ENCODE measurements at places on chromosomes 13 and 19.

- no peak for DNase-seq
Observed at GRCh38 chr19:57348136-57348535, 2.9 kb upstream of the ZNF304 start.

- no peak for DNase-seq
Observed at GRCh38 chr13:94464771-94465170, 14.7 kb downstream of the DCT start.

- no peak for DNase-seq
Observed at GRCh38 chr19:5968431-5969373, 9.2 kb downstream of the RANBP3 start.

DNA sequence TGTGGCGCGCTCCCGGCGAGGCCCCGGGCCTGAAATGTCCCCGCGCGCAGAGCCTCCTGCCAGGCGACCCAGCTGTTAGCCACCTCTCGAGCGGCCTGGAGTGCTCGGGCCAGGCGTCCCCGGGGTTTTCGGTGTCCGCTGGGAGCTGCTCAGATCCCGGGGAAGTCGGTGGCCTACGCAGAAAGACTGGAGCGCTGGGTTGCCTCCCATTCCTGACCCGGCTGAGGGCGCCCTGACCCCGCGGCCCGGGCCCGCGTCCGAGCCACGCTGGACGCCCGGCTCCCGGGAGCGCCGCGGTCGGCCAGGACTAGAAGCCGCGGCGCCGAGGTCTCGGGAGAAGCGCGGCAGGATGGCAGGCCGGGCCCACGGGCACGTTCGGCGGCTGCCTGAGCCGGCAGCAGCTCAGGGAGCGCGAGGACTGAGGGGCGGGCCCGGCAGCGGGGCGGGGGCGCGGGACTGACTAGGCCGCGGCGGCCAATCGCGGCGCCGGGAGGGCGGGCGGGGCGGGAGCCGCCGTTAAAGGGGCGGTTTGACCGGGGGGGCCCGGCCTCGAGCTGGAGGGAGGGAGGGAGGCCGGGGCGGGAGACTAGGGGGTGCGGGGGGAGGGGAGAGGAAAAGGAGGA, 1.3 kb upstream of the ZIC2 start:
- peak; percentile 30 for DNase-seq

- DNase-seq: no peak
Observed at GRCh38 chr13:109160357-109160756, 530.9 kb downstream of the MYO16 start.

DNA sequence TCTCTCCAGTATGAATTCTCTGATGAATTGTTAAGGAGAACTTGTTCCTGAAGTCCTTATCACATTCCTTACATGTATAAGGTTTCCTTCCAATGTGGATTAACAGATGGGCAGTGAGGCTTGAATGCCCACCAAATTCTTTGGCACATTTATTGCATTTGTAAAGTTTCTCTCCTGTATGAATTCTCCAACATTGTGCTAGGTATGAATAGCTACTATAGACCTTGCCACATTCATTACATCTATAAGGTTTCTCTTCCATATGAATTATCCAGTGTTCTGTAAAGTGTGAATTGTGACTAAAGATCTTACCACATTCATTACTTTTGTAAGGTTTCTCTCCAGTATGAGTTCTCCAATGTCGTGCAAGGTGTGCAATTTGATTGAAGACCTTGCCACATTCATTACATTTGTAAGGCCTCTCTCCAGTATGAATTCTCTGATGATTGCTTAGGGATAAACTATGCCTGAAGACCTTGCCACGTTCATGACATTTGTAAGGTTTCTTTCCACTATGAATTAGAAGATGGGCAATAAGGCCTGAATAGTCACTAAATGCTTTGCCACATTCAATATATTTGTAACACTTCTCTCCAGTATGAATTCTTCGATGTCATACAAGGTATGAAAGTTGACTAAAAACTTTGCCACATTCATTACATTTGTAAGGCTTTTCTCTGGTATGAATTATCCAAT, 20.4 kb downstream of the ZNF578 start:
- no peak for DNase-seq

DNA sequence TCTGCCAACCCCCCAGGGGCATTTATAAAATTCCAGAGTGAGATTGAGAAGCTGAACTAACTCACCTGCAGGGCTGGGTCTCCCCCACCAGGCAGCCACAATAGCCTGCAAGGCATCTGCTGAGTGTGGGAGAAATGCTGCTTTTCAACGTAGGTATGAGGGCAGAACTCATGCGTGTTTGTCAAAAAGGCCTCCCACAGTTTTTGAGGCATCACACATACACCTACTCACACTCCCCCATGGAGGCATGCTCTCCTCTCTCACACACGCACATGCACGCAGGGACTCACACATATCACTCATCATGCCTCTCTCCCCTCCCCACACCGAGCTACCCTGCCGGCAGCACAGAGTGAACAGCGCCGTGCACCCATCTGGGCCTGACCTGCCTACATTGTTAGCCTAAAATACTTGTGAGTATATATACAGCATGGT, 390.5 kb downstream of the FGF9 start:
- peak; percentile 12 for DNase-seq

- no peak for DNase-seq
Observed at GRCh38 chr13:41496420-41497234, 39.3 kb downstream of the RGCC start.

DNA sequence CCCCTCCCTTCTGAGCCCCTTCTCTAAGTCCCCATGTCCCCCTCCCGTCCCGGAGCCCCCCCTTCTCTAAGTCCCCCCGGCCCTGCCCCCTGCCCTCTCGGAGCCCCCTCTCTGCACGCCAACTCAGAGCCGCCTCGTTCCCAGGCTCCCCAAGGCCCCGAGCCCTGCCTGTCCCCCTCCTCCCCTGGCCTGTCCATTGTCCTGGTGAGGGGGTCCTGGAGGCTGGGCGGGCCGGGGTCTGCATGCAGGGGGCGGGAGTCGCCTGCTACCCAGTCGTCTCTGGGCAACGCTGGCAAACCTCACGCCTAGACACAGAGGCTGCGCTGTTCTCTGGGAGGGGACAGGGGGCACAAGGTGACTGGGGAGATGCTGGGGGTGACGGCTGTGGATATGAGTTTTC, 39.2 kb upstream of the SEMA6B start:
- DNase-seq: no peak

DNA sequence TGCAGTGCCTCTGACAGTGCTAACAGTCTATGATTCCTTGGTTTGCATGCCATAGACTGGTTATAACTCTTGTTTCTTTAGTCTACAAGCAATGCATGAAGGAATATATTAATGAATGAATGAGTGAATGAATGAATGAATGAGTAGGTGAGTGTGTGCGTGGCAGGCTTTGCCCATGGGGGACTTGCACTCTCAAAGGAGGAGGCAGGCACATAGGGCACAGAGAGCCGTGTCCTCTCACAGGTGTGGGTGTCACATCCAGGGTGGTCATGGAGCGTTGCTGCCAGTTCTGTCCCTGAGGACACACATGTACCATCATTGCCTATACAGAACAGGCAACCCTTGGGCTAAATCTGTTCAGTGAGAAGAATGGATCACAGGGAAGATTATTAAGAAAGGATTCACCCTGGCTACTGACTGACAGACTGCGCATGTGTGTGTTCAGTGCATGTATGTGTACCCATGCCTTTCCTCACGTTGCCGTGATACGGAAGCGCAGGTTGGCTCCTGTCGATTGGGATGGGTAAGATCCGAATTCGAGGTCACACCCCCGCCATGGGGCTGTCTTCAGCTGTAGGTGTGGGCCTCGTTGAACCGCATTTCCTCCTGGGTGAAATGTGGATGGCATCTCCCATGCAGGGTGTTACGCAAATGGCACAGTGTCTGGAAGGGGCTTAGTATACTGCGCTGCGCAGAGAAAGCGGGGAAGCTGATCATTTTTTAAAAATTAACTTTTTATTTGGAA, 161.4 kb downstream of the STK24 start:
- DNase-seq: no peak

DNA sequence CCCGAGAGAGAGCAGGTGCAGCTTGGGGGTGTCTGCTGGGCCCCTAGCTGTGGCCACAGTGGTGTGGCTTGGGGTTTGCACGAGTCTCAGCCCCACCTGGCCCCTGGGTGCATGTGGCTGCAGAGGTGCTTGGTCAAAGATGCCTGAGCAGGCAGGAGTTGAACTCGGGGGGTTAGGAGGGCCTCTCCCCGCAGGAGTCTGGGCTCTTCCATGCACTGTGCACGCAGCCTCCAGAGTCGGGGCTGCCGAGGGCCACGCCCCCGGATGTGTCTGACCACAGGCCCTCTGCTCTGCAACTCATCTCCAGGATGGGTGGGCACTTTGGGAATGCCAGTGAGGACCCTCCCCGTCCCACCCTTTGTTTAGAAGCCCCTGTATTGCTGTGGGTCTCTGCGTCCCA, 91.5 kb upstream of the MCF2L start:
- DNase-seq: no peak

DNA sequence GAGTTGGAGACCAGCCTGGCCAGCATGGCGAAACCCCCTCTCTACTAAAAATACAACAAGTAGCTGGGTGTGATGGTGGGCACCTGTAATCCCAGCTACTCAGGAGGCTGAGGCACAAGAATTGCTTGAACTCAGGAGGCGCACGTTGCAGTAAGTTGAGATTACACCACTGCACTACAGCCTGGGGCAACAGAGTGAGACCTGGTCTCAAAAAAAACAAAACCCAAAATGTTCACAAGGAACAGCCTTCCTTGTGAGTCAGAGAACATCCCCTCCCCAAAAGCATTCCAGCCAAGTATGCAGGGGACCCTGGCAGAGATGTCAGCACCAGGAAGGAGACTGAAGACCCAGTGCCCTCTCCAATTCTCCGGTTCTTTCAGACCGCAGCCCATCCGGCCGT, 314.9 kb upstream of the TSHZ3 start:
- no peak for DNase-seq

DNA sequence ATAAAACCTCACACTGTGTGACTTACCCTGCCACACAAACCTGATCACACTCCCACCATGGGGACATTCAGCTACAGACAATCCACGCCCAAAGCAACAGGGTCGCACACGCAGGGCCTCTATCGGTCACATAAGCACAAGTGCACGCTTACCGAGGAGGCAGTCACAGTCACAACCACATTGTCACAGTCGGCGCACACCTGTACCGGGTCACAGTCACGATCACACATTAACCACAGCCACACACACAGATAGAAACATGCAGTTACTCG, 579 bp downstream of the ZNF566 start:
- no peak for DNase-seq

DNA sequence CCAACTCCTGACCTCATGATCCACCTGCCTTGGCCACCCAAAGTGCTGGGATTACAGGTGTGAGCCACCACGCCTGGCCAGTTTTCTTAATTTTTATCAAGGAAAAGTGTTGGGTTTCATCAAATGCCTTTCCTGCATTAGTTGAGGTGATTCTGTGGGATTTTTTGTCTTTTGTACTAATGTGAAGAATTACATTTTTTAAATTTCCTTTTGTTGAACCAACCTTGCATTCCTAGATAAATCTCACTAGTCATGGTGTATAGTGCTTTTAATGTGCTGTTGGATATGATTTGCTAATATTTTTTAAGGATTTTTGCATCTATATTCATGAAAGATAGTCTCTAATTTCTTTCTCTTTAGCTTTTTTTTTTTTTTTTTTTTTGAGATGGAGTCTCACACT, 2.4 kb upstream of the ZNF560 start:
- no peak for DNase-seq

- no peak for DNase-seq
Observed at GRCh38 chr13:89721216-89721615, 1626.3 kb upstream of the MIR17HG start.

GRCh38 chr19:23991170-23991569, 76.5 kb downstream of the ZNF726 start:
- DNase-seq: no peak

DNA sequence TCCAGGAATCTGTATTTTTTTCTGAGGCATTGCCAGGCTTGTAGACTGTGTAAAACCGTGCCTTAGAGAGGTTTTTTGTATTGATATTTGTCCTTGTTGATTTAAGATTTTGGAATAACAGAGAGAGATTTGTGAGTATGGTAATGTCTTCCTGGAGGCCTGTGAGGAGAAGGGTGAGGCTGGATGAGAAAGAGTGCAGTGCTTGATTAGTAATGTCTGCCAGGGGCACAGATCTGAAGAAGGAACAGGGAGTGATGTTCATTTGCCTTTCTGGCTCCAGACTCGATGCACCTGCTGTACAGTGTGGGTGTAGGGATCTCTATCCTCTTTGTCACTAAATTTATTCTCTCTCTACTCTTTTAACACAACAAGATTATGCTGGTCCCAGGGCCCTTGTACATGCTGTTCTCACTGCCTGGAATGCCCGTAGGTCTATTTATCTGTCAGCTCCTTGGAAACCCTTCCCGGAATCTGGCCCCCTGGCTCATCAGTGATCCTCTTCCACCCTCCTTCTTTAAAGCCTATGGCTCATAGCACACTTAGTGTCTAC, 4.2 kb downstream of the FIZ1 start:
- no peak for DNase-seq

GRCh38 chr13:46908501-46908900, 11.6 kb upstream of the HTR2A start:
- DNase-seq: no peak

GRCh38 chr13:109548374-109548773, 238.0 kb downstream of the IRS2 start:
- DNase-seq: no peak

- no peak for DNase-seq
Observed at GRCh38 chr19:41457241-41457640, 14.3 kb downstream of the ERICH4 start.

DNA sequence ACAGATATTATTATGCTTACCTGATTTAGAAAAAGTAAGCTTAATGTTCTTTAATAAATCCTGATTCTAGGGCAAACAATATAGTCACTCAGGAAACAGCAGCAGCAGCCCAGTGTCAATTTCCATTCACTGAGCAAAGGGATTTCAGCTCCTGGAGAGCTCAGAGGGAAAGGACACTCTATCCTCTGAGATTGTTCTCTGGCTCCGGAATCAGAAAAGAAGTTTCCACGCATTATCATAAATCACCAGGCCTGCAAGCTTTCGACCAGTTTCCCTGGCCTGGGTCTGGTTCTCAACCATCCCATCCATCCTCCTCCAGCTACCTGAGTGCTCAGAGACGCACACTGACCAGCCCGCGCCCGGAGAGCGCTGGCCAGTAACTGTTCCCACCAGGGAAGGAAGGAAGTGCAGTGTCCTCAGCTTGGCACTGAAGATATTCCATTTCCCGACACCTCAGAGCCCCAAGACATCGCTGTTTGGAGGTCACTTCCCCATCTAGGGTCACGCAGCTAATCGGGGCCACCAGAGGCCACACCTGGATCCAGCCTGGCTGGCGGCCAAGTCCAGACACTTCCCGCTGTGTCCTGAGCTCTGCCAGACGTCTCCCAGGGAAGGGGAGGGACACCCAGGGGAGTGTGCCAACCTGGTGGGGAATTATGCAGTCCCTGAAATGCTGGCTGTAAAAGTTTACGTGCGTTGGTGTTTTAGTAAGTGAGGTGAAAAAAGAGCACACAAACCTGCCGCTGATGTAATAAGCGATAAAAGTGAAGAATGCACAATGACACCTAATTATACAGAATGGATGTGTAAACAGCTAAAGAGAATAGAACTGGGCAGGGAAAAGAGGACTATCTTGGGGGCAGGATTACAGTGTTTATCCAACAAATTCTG, 29.1 kb downstream of the EPS15L1 start:
- DNase-seq: no peak

- DNase-seq: no peak
Observed at GRCh38 chr13:43522788-43523187, 264.0 kb downstream of the ENOX1 start.

GRCh38 chr13:26449063-26449848, 108.2 kb upstream of the WASF3 start:
- no peak for DNase-seq

- no peak for DNase-seq
Observed at GRCh38 chr19:30254158-30254557, 118.0 kb upstream of the ZNF536 start.

GRCh38 chr19:46132508-46133100, 8.1 kb upstream of the IGFL3 start:
- DNase-seq: no peak

- no peak for DNase-seq
Observed at GRCh38 chr13:21549633-21550032, 54.3 kb downstream of the MICU2 start.

Data from effector memory CD4-positive, alpha-beta T cell (primary cell).